ENCODE measurements at places on chromosomes 11 and 22.

DNA sequence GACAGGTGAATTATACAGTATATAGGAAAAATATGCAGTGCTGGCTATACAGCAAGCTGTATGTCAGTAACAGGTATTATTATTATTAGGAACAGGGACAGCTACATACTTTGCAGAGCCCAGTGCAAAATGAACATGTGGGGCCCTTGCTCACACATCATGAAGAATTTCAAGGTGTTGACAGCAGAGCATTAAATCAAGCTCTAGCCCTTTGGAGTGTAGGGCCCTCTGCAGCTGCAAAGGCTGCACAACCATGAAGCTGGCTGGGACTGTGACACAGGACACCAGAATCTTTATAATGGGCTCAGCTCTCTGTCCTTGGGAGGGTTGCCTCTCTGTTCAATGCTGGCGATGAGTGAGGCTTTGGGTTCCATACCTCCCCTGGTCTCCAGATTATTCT is 44.9 kb upstream of the DAGLA start:
- no peak for DNase-seq

DNA sequence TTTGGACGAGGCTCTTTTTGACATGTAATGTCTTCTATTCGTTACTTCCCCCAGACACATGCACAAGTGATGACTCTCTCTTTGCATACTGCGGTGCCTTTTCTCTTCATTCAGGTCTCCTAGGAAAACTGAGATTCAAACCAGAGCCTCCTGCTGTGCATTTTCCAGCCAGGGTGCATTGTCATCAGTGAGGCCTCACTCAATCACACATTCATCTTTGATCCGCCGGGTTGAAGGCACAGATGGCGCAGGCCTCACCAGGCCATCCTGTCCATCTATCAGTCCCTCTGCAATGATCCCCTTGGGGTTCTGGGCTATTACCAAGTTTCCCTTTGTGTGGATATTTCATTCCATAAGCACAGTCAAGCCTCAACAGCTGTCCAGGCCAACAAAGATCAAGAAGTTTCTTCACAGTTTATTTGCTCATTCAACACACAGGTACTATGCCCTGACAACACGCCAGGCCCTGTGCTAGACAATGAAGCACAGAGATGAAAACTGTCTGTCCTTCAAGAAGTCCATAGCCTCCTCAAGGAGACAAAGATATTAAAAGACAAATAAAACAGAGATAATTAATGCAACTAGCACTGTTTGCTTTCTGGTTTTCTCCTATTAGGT is 107.8 kb downstream of the LARGE1 start:
- no peak for DNase-seq

GRCh38 chr22:31605851-31606585 is 56.0 kb downstream of the PISD start:
- no peak for DNase-seq

DNA sequence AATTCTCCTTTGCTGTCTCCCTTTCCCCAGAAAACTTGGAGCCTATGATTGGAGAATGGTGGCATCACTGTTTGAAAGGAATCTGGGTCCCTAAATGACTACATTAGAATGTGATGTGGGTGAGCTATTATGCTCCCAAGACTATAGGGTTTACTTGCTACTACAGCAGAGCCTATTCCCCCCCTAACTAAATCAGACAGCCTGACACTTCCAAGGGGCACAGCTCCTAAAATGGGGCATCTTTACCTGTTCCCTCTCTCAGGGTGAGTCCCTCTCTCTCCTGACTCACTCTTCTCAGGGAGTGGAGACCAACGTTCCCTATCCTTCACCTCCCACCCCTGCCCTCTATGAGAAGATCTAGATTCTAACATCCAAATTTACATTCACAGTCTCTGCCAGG is 775 bp upstream of the ISX start:
- DNase-seq, result no peak

DNA sequence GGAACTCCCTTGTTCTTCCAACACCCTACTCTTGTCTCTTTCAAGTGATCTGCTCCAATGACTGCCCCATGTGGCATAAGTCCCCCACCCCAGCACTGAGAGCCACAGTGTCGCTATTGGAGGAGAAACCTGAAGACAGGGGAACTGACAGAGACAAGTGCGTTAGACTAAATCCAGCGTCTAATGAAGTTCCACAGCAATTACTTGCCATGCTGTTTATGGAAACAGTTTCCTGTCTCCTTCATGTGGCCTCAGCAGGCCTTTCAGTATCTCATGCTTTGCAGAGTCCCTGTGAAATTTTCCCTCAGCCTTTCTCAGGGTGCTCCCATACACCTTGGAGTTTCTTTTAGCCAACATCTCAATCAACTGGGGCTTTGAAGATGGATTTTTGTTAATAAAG is 277.4 kb downstream of the ETS1 start:
- DNase-seq, result no peak

GRCh38 chr22:26964642-26965041 is 307.3 kb downstream of the MIAT start:
- no peak for DNase-seq

- DNase-seq, result no peak
These were observed 188.4 kb downstream of the ADAMTS15 start for GRCh38 chr11:130636722-130637464.

- DNase-seq, result no peak
These were observed 71.8 kb downstream of the ADAMTS15 start for GRCh38 chr11:130520271-130520671.

DNA sequence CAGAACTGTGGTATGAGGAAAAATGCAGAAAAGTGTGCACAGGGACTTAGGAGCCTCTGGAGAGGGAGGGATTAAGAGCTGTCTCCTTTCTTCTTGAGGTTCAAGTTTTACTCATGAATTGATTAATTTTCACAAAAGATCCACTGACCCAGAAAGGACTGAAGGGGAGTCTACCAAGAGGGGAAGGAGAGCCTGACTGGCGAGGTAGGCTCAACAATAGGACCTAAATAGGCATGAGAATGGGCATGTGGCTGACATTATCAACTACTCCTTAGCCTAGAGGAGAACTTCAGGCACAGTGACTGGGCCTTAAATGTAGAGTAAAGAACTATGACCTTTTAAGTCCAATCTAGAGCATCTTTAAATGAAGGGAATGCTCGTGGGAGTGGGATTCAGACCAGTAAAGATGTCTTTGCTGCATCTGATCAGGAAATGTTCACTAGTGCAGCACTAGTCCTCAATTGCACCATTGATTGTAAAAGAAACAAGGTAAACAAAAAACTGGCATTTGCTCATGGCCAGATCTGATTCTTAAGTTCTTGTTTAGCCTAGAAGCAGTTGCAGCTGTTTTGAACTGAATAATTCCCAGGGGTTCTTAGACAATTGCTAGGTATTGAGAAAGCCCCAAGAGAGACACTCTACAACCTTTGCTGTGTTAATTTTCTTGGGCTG is 135.6 kb downstream of the RAB38 start:
- no peak for DNase-seq

- no peak for DNase-seq
These were observed 143.4 kb downstream of the C11orf91 start for GRCh38 chr11:33557201-33557600.

DNA sequence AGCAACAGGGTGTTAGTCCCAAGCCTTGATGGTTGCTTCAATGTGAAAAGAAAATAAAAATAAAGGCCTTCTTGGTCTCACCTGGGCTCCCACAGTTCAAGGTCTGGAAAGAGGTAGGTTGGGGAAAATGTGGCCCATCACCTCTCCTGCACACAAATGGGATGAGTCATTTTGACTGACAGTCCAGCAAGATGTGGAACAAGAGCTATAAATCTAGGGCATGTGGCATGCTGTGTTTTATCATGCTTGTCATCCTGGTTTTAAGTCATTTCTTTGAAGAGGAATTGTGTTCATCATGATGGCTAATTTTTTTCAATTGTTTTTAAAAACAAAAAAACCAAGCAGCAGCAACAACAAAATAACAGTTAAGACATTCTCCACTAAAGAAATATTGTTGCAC is 503.7 kb downstream of the NTM start:
- DNase-seq, result no peak

- DNase-seq, result peak; percentile 8
These were observed 14.0 kb upstream of the ACR start for GRCh38 chr22:50723991-50724390.
